ENCODE measurements at places on chromosomes 3 and 15.

GRCh38 chr3:164608554-164609276 lies 469.6 kb downstream of the SI start:
- no peak for DNase-seq

GRCh38 chr3:65177960-65178376 lies 490.2 kb upstream of the ADAMTS9 start:
- DNase-seq: no peak

- DNase-seq: no peak
Observed at GRCh38 chr3:81909796-81910195, 148.4 kb upstream of the GBE1 start.

DNA sequence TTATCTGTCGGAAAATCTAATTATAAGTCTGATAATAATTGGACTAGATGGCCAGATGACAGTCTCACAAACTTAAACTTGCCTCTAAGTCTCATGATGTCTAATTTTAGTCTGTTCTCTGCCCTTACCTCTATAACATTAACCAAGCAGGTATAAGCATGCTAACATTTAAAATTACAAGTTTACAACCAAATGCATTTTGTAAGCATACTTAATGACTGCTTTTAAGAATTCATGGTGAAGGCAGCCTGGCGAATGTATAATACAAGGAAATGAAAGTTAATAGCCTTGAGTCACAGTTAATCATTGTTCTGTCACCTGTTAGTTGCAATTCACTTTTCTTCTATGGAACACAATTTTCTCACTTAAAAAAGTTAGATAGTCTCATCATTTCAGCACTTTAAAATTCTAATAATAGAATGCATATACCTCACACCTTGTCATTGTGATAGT lies 16.5 kb downstream of the BCHE start:
- DNase-seq: no peak

GRCh38 chr15:60584355-60584998 lies 105.5 kb upstream of the ICE2 start:
- DNase-seq: peak; percentile 68

DNA sequence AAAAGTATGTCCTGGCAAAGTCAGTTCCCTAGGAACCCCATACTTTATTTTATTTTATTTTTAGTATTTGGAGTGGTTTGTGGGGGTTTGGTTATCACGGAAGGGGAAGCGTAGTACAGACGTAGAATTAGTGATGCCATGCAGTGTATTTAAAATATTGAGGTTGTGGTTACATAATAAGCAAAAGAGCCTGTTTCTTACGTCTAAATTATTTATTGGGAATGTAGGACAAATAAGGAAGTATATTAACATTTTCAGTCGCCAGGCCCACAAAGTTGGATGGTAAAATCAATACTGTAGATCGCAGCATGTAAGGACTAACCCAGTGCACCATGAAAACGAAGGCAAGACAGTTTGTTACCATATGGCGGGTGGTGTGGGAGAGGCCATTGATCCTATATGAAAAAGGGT lies 558 bp downstream of the DTWD1 start:
- DNase-seq: peak; percentile 10

DNA sequence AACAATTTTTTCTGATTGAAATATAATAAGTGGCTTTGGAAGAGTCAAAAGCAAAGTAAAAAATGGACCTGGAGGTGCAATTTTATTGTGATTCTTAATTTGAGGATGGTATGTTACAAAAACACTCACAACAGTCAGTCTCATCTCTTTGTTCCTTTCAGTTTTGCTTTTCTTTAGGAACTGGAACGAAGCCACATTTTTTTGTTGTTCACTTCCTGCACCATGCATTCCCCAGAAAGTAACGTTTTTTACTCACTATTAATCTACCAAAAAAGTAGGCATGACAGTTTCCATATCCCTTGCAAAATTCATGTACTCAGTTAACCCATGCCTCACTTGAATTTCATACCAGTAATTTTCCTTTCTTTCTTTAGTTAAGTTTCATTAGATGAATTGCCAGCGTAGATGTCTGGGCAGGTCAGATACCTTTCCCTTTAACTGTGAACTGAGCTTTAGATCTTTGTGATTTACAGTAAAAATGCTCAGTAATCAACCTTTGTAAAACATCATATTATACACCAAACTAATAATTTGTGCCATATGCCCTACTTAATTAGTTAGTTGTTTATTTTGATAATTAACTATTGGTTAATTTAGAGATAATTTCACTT lies 384.3 kb downstream of the ROBO1 start:
- no peak for DNase-seq

- DNase-seq: no peak
Observed at GRCh38 chr15:27111323-27111722, 140.3 kb downstream of the GABRG3 start.

GRCh38 chr3:173650596-173650995 lies 253.1 kb downstream of the NLGN1 start:
- no peak for DNase-seq

Data from CD4-positive, alpha-beta T cell treated with Interleukin-10 for 1 hour (primary cell).